ENCODE measurements at places on chromosomes 11 and 22.

- DNase-seq: peak; percentile 71
Measured at GRCh38 chr11:65180877-65181568, 705 bp upstream of the CAPN1 start.

DNA sequence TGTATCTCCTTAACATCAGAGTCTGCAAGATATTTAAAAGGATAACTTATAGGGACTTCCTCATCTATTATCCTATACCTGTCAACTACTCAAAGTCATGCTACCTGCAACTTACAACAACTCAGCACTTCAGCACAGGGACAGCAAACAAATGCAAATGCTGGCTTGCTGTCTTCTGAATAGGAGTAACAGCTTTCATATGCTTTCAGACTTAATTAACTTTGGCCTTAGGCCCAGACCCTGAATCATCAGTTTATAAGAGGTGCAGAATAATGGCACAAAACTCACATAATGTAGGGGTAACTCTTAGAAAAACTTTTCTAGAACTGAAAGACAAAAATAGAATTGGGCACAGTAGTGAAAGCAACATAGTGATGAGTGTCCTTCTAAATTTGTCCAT is 953.4 kb downstream of the DLG2 start:
- DNase-seq: no peak

- DNase-seq: peak; percentile 92
Measured at GRCh38 chr11:73393479-73394415, 17.5 kb downstream of the RELT start.

DNA sequence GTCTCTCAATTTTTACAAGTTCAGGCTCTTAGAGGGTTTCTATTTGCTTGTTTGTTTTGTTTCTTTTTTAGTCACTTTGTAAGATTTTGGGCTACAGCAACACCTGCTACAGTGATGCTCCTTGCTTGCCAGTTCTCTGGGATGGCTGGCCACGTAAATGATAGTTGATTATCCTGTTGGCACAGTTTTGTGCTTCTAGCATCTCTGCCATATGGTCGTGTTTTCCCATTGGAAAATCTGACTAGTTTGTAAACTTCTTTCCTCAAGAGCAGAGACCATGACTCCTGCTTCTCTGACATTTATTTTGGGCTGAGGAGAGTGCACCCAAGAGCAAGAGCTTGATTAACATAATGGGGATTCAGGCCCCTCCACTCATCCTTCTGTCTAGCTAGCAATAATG is 1621.6 kb upstream of the RAG2 start:
- no peak for DNase-seq

- DNase-seq: no peak
Measured at GRCh38 chr11:28504555-28505110, 396.4 kb downstream of the METTL15 start.

- DNase-seq: no peak
Measured at GRCh38 chr11:115926601-115927000, 422.4 kb upstream of the CADM1 start.

DNA sequence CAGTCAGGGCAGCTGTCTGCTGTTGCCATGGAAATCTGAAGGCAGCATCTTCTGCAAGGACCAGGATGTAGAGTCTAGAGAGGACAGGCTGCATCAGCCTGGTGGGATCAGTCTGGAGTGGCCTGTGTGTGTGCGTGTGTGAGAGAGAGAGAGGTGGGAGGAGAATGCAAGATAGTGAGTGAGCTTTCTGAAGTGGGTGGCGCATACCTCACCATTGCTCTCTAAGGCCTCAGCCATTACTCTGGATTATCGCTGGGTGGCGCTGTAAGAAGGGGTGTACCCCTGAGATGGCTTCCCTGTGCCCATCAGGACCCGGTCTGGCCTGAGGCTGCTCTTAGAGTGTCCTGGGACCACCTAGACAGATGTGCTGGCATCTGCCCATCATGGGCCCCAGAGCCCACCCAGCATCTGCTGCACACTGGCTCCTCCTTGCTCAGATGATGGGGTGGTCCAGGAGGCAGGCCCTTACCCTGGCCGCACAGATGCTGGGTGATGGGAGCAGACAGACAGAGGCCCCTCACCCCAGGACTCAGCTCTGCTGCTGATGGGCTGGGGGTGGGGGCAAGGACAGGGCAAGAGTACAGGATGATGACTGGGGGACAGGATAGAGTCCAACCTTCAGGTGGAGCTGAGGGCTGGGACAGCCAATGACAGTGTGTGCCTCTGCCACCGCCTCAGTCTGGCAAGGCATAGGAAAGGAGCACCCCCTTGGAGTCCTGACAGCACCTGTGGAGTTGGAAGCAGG is 25.7 kb upstream of the TUB start:
- no peak for DNase-seq

DNA sequence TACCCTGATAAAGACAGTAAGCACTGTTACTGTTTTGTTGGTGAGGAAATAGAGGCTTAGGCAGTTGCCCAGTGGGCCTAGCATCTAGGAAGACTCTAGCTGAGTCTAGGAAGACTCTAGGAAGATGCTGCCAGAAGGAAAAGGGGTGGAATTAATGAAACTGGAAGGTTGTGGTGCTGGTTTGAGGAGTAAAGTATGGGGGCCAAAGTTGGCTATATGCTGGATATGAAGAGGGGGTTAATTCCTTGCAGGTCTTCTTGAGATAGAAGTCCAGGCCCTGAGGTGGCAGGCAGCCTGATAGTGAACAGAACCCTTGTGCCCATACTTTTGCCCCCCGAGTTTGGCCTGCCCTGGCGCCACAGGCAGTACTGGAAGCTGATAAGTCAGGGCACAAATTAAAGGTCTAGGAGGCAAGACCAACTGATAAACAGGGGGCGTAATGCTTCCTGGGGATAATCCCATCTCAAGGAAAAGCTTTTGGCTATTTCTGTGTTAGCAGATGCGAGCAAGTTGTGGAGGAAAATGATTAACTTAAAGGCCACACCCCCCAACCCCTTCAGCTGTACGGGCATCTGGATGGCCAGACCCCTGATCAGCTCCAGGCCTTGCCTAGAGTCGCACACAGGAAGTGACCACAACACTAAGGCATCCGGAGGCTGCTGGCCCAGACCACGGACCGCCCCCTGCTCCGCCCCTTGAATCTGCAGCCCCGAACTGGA is 3.1 kb downstream of the ILK start:
- DNase-seq: no peak

- DNase-seq: peak; percentile 13
Measured at GRCh38 chr22:21972293-21972779, 10.3 kb downstream of the TOP3B start.

DNA sequence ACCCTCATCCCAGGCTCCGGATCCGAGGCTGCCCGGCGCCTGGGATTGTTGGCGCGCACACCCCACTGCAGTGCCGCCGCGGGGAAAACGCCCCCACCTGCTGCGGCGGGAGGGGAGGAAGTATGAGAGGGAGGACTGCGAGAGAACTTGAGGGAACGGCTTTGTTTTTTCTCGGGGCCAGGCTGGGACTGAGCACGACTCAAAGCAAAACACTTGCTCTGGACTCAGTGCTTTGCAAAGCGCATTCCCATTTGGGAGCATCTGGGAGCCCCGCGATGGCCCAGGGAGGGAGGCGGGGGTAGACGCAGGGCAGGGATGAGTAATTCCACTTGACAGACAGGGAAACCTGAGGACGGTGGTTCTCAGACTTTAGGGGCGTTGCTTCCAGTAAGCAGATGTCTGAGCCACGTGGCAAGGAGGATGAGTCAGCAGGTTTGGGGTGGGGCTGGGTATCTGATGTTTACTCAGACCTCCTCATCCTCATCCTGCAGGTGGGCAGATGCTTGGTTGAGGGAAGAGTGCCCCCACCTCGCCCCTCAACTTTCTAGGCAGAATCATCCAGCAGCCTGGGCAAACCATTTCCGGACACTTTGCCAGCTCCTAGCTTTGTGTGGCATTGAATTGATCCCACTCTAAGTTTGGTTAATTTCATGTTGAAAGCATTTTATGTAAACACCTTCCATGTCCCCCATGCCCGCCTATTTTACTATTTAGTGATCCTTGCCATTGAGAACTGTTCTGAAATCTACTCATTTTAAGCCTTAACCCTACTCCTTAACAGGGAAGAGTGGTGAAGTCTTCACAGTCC is 1.5 kb downstream of the MIAT start:
- peak; percentile 72 for DNase-seq

DNA sequence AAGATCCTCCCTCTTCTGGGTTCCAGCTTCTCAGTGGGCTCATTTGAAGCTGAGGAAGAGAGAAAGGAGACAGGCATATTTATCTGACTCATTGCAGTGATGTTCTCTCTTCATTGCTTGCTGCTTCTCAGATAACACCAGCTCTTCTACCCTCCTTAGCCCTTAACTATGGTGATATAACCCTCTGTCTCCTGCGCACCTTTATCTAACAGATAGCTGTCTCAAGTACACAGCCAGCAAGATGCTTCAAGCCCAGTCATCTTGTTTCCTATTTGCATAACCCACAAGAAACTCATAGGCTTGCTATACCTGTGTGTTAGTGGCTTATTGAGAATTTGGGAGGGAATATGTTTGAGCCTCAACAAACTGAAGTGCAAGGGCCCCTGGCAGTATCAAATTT is 12.6 kb downstream of the PRSS23 start:
- no peak for DNase-seq

GRCh38 chr22:20130731-20131596 is 640 bp upstream of the ZDHHC8 start:
- peak; percentile 70 for DNase-seq

GRCh38 chr11:103794262-103794661 is 242.2 kb upstream of the DDI1 start:
- no peak for DNase-seq

DNA sequence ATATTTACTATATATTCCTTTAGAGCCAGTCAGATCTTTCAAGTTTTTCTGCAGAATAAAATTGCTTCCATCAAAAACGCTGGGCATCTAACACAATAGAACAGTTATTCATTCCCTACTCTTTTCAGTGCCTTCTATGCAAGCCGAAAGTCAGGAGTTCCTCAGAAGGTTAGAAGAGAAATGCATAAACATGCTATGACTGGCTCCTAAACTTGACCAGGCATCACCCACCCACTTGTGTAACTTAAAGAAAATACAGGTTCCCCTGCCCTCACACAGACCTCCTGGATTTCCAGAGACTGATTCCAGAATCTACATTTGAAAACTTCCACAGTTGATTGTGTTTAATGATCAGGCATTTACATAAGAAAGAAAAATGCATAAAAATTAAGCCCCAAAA is 19.3 kb upstream of the ARHGAP32 start:
- DNase-seq: no peak

- DNase-seq: no peak
Measured at GRCh38 chr22:37126383-37126782, 16.9 kb upstream of the TMPRSS6 start.

- DNase-seq: no peak
Measured at GRCh38 chr11:134691985-134692384, 279.9 kb upstream of the B3GAT1 start.

DNA sequence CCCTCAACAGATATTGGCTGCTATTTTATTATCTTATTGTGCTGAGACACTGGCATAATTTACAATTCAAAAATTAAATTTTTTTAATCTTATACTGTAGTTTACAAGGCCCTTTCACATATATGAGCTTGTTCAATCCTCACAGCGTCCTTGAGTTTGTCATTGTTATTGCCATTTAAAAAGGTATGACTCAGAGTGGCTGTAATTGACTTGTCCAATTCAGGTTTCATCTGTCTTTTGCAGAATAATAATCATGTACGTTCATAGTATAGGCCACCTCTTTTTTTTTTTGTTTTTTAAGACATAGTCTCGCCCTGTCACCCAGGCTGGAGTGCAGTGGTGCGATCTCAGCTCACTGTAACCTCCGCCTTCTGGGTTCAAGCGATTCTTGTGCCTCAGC is 11.5 kb downstream of the PTPRJ start:
- no peak for DNase-seq

- no peak for DNase-seq
Measured at GRCh38 chr11:102990145-102990544, 34.6 kb upstream of the MMP13 start.

GRCh38 chr11:12187399-12187798 is 77.0 kb downstream of the MICAL2 start:
- DNase-seq: no peak

DNA sequence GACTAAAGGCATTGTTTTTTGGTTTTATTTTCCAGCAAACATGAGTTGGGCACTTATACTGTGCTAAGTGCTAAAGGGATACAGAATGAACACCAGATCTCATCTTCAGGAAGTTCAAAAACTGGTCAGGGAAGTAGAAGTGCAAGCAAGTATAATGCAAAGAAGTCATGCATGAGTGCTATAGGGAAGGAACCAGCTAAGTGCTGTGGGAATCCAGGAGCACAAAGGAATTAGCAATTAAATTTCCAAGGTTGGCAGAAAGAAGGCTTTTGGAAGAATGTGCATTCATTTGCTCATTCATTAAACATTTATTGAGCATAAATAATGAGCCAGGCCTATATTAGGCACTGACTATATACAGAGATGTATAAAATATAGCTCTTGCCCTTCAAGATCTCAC is 143.7 kb upstream of the ARHGAP42 start:
- DNase-seq: no peak

- DNase-seq: no peak
Measured at GRCh38 chr11:109405671-109406070, 16.3 kb upstream of the C11orf87 start.

DNA sequence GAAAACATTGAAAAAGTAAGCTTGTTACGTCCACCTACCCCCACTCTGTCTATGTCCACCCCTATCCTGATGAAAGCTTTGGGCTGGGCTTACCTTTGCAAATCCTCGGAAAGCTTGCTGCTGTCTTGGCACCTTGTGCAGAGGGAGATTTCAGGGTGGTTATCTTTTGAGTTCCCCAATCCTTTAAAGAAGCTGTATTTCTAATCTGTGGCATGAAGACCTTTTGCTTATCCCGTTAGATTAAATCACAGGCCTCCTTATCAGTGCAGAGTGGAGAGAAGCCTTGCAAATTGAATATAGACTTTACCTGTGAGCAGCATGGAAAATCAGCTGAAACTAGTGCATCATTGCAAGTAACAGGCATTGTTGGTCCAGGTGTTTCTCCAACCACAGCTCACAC is 580.6 kb upstream of the ANO5 start:
- DNase-seq: no peak

GRCh38 chr11:41267451-41267850 is 192.0 kb downstream of the LRRC4C start:
- no peak for DNase-seq

DNA sequence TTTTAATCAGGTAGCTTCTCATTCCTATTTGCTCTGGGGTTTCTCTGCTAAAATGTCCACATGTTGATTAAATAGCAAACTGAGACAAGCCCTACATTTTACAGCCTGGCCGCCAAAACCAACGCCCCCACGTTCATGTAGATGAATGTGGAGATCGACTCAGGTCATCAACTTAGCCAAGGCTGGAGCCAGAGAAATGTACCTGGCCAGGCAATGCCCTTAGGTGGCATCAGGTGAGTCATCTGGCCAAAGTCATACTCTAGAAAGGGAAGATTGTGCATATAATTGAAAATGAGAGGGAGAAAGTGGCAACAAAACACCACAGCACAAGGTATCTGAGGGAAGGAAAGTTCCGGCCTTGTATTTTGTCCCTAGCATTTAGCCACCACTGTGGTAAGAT is 37.1 kb upstream of the CCDC89 start:
- DNase-seq: no peak

Data from NCI-H526 (cell line).